ENCODE measurements at places on chromosomes 5 and 9. TPM values are rescaled to one million over a fixed set of nuclear protein-coding genes. Genes with fewer than 3 reads are reported as not detected.

WDR5 gene
- 9.7 TPM for total RNA-seq

ZBED3 gene
- total RNA-seq: 1.9 TPM

N4BP3 gene
- total RNA-seq: 5.1 TPM

GFM2 gene
- 13.9 TPM for total RNA-seq

IRX1 gene
- not detected for total RNA-seq

LRRC70 gene
- 8.6 TPM for total RNA-seq

OLFM1 gene
- total RNA-seq: 4.4 TPM

FOXD1 gene
- total RNA-seq: 0.10 TPM

FSTL4 gene
- total RNA-seq: 0.52 TPM

ARL10 gene
- total RNA-seq: 2.3 TPM

ATP10B gene
- total RNA-seq: under 0.01 TPM

SLC6A19 gene
- not detected for total RNA-seq

PRLR gene
- total RNA-seq: 1.6 TPM

MARCOL gene
- total RNA-seq: not detected

BTNL3 gene
- total RNA-seq: not detected

GPRIN1 gene
- 0.94 TPM for total RNA-seq

PCDHB5 gene
- 0.10 TPM for total RNA-seq

SNCB gene
- total RNA-seq: not detected

CER1 gene
- total RNA-seq: not detected

ADAMTS16 gene
- not detected for total RNA-seq

AGXT2 gene
- total RNA-seq: not detected

DHFR gene
- 7.7 TPM for total RNA-seq

SPINK4 gene
- not detected for total RNA-seq

PCDHAC1 gene
- not detected for total RNA-seq

SPATA31D4 gene
- total RNA-seq: not detected

SPATA31E1 gene
- not detected for total RNA-seq

TRPM3 gene
- not detected for total RNA-seq
